Vagina (tissue), 2 donors: ENCODE measurements at places on chromosomes 2 and 18. TPM values are rescaled to one million over a fixed set of nuclear protein-coding genes. Genes with fewer than 3 reads are reported as not detected.
A peak's percentile ranks its signal among the peaks of the same experiment; 100 is the strongest.

DNA sequence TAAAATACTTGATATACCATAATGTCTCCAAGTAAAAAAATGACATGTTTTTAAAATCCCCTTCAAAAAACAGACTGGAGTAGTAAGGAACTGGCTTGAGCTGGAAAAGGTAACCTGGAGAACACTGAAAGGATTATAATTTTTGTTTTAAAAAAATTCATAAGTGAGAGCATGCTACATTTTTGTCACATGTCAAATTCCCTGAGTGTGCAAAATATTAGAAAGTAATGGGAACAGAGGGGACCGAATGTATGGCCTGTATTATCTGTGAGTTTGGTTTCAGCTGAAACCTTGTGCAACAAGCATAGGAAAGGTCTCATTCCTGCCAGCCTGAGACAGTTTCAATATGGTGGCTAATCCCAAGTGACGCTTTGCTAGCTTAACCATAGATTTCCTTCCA, 202.5 kb downstream of the SLC39A10 start:
- H3K27ac ChIP-seq, result no peak overlapping the region
- no peak for DNase-seq
- H3K27me3 ChIP-seq, result no peaks in the 10 kb centered on the region
- H3K36me3 ChIP-seq, result no peaks in the 10 kb centered on the region
- H3K4me1 ChIP-seq, result no peaks in the 10 kb centered on the region
- no peak overlapping the region for H3K4me3 ChIP-seq

Gene ESPNL
- 0.74 TPM for total RNA-seq

DNA sequence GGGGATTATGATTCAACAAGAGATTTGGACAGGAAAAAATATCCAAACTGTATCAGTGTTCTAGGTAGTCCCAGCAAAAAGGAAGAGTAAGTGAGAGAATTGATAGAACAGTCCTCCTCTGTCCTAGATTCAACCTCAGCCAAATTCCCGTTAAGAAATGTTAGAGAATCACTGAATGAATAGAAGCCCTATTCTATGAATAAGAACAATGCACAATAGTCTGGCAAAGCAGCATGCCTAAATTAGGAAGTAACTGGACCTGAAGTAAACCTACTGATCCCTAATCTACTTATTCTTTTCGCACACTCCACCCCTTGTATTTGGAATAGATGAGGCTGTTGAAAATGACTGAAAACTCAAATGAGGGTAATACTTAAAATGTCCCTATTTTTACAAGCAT, 1665.5 kb downstream of the LRP1B start:
- no peaks in the 10 kb centered on the region for H3K36me3 ChIP-seq
- no peak overlapping the region for H3K27ac ChIP-seq
- no peak overlapping the region for H3K4me3 ChIP-seq
- DNase-seq, result no peak
- H3K4me1 ChIP-seq, result no peaks in the 10 kb centered on the region

- no peak overlapping the region for H3K27ac ChIP-seq
- peaks cover 36% of the 10 kb centered on the region for H3K27me3 ChIP-seq
- peak overlapping the region; percentile 19 for H3K4me3 ChIP-seq
- DNase-seq, result no peak
- H3K36me3 ChIP-seq, result no peaks in the 10 kb centered on the region
- peaks cover 48% of the 10 kb centered on the region for H3K4me1 ChIP-seq
Observed at GRCh38 chr2:236164925-236165841, 3.0 kb downstream of the GBX2 start.

DNA sequence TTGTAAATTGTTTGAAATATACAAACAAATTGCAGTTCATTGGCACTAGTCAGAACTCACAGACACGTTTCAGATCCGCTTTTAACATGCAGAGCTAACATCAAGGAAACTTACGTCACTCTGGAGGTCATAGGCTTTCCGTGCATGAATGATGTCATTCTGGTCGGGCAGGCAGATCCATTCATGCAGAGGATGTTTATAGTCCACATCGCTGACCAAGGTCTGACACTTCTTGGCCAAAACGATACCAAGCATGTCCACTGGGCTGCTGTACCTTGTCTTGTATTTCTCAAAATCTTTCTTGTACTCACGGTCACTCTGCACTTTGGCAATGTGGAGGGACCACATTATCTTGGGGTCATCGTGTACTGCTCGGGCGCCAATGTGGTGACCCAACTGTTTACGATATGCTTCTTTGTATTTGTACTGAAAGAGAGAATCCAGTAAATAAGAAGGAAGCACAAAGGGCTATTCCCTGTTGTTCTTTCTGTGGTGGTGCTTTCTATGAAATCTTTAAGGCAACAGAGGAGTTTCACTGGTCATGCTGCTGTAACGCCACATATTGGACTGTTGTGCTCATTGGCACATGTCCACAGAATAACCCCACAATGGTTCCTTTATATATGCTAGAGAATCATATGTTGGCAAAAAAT, 114.8 kb downstream of the NEB start:
- H3K27me3 ChIP-seq, result no peaks in the 10 kb centered on the region
- no peak for DNase-seq
- no peak overlapping the region for H3K4me3 ChIP-seq
- peaks cover 11% of the 10 kb centered on the region for H3K4me1 ChIP-seq
- H3K36me3 ChIP-seq, result no peaks in the 10 kb centered on the region

- DNase-seq, result no peak
- no peak overlapping the region for H3K27ac ChIP-seq
- H3K36me3 ChIP-seq, result no peaks in the 10 kb centered on the region
- H3K27me3 ChIP-seq, result no peaks in the 10 kb centered on the region
- H3K4me1 ChIP-seq, result no peaks in the 10 kb centered on the region
Observed at GRCh38 chr18:24538414-24539264, 78.2 kb downstream of the HRH4 start.

Gene TSN
- total RNA-seq, result 35.4 TPM

Gene MYO5B
- 22.6 TPM for total RNA-seq

Gene DCC
- total RNA-seq, result not detected
